ENCODE measurements at places on chromosomes 5 and 9.

DNA sequence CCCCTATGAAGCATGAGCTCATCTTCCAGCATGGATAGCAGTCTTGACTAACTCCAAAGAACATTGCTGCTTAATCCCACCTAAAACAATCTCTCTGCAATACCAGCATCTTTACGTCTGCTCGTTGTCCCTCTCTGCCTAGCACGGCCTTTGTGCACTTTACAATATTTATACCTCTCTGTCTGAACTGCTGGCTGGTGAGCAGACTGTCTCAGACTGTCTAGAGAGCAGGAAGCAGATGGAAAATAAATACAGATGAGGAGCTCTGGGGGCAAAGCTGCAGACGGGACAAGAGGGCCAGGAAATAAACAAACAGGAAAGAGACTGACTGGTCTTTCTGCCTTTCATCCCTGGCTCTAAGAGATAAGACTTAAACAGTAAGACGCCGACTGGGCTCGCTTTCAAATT, 224.8 kb downstream of the ENC1 start:
- no peak for DNase-seq

- no peak for DNase-seq
These were observed 72.6 kb upstream of the GALNT10 start for GRCh38 chr5:154117930-154118329.

GRCh38 chr9:94779031-94779430, 52.5 kb downstream of the AOPEP start:
- DNase-seq = no peak

GRCh38 chr5:139668064-139668880, 20.1 kb downstream of the CXXC5 start:
- DNase-seq = no peak
